NCI-H2227 treated with DMSO at 0.1 percent for 48 hours (cell line): ENCODE measurements at places on chromosomes 13 and 19.

- DNase-seq, result no peak
Observed at GRCh38 chr19:7859831-7860713, 14.1 kb downstream of the PRR36 start.

DNA sequence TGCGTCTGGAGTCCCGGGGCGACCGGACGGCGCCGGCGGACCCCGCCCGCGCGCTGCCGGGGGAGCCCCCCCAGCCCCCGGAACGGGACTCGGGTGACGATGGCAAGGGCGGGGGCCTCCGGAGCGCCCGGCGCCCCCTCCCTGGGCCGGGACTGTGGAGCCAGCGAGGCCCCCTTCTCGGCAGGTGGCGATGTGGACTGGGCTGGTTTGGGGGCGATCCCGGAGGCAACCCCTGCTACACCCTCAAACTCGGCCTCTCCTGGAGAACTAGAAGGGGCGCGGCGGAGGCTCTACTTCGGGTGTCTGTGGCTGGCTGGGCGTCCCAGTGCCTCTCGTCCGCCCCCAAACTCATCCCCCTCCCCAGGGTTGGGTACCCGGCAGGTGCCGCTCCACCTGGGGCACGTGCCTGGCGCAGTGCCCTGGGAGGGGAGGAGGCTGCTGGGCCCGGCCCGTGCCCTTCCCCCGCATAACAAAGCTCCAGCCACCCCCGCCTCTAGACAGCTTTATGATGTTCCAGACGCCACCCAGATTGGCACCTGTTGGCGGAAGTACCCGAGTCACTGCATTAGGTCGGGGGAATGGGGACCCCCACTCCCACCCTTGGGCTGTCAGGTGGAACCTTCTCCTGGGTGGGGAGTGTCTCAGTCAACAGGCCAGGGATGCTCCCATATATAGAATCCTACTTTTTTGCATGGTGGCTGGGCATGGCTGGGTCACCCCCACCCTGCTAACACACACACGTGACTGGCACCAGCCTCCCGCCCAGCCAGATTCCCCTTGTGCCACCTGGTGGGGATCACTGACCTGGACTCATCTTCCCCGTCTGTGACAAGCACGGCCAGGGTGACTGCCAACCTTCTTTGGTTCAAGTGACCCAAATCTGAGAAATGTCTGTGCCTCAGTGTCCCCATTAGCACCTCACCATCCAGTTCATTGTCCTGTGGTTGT is 722 bp downstream of the PKN1 start:
- DNase-seq, result no peak

DNA sequence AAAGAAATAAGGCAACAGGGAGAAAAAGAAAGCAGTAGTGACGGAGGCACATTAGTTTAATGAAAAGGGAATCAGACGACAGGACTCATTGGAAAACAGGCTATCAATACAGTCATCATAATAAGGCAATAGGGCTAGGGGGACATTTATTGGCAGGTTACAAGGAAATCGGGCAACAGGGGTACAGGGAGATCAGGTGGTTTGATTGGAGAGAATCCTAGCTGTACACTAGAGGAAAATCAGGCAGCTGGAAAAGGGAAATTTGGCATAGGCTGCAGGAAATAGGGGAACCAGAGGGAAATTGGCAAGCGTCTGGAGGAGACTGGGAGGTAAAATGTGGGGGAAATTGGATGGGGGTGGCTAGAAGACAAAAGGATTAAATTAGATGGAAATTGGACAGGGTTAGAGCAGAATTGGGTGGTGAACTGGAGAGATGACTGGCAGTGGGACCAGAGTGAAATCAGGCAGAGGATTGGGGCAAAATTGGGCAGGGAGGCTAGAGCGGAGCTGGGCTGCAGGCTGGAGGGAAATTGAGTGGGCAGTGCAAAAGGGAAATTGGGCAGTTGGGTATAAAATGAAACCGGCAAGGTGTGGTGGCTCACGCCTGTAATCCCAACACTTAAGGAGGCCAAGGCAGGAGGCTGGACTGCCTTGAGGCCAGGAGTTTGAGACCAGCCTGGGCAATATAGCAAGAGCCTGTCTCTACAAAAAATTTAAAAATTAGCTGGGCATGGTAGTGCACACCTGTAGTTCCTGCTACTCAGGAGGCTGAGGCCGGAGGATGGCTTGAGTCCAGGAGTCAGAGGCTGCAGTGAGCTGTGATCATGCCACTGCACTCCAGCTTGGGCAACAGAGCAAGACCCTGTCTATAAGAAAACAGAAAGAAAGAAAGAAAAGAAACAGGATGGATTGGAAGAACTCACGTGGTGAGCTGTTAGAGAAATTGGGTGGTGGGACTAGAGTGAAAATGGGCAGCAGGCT is 7.4 kb downstream of the LRFN3 start:
- no peak for DNase-seq

- peak; percentile 52 for DNase-seq
Observed at GRCh38 chr19:18000915-18001776, 6.8 kb upstream of the ARRDC2 start.

GRCh38 chr13:68697551-68697950 is 1410.1 kb upstream of the ATXN8OS start:
- peak; percentile 15 for DNase-seq

- DNase-seq, result no peak
Observed at GRCh38 chr13:68128297-68128915, 898.3 kb upstream of the PCDH9 start.

DNA sequence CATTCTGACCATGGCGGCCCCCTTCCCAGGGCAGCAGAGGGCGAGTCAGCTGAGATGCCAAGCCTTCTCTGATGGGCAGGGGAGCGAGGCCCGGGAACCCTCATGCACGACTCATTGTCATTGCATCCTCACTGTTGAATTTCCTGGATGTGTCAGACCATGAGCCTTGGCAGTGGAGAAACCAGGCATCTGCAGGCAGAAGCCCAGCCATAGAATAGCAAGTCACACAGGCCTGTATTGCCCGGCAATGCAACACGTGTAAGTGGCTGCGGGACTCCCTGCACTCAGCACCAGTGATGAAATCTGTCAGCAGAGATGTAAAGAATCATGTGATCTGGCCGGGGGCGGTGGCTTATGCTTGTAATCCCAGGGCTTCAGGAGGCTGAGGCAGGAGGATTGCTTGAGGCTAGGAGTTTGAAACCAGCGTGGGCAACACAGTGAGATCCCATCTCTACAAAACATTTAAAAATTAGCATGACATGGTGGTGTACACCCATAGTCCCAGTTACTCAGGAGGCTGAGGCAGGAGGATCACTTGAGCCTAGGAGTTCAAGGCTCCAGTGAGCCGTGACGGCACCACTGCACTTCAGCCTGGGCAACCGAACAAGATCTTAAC is 199.7 kb downstream of the KATNAL1 start:
- no peak for DNase-seq

DNA sequence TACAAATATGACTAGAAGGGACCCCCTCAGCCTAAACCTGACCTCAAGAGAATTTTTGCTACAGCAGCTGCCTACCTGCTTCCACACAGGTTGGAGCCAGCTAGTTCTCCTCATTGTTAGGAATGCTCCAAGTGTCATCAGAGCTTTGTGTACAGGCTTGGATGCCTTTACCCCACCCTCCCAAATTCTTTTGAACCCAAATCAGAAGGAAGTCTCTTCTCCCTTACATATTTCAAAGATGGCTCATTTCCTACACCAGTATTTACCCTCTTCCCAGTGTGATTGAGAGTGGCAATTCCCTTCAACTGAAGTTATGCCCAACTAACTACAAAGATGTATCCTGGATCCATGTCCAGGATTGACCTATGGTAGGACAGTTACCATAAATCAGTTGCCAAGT is 323.2 kb downstream of the OXGR1 start:
- no peak for DNase-seq

DNA sequence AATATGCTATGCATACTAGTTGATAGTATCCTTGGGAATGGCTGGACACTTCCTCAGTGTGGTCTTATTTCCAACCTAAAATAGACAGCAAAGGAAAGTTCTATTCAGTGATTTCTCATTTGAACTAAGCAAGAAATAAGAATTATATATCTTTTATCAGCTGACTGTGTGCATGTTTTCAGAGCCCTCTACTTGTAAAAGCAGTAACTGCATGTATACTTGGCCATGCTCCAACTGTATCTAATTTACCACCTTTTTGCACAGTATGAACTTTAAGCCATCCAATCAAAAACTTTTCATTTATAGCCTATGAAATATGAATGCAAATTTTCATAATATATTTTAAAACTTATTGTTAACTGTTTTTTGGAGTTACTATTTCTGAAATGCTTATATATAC is 136.4 kb upstream of the PCDH9 start:
- no peak for DNase-seq

- DNase-seq, result no peak
Observed at GRCh38 chr19:41774515-41774980, 19.2 kb downstream of the CEACAM6 start.

GRCh38 chr13:27174766-27175455 is 3.3 kb upstream of the USP12 start:
- no peak for DNase-seq

GRCh38 chr13:44576351-44577235 is 463 bp upstream of the TSC22D1 start:
- DNase-seq, result no peak

DNA sequence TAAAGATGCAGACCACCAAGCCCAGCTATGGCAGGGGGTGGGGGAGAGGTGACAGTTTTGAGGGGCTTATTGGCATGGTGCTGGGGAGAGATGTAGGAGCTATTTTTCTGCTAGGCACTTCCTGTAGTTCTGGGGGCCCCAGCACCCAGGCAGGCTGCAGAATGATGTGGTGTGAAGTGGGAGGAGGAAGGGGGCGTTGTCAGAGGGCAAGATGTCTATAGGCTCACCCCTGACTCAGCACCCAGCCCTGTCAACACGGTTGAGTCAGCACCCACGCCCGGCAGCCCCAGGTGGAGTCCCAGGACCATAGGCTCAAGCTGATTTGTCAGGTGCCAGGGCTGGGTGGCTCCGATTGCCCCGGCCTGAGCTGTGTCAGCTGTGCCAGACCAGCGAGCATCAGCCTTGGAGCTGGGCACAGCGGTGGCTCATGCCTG is 5.8 kb downstream of the KLF2 start:
- DNase-seq, result no peak

GRCh38 chr19:31253526-31254179 is 95.6 kb downstream of the TSHZ3 start:
- DNase-seq, result no peak

DNA sequence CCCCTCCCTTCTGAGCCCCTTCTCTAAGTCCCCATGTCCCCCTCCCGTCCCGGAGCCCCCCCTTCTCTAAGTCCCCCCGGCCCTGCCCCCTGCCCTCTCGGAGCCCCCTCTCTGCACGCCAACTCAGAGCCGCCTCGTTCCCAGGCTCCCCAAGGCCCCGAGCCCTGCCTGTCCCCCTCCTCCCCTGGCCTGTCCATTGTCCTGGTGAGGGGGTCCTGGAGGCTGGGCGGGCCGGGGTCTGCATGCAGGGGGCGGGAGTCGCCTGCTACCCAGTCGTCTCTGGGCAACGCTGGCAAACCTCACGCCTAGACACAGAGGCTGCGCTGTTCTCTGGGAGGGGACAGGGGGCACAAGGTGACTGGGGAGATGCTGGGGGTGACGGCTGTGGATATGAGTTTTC is 39.2 kb upstream of the SEMA6B start:
- DNase-seq, result no peak

DNA sequence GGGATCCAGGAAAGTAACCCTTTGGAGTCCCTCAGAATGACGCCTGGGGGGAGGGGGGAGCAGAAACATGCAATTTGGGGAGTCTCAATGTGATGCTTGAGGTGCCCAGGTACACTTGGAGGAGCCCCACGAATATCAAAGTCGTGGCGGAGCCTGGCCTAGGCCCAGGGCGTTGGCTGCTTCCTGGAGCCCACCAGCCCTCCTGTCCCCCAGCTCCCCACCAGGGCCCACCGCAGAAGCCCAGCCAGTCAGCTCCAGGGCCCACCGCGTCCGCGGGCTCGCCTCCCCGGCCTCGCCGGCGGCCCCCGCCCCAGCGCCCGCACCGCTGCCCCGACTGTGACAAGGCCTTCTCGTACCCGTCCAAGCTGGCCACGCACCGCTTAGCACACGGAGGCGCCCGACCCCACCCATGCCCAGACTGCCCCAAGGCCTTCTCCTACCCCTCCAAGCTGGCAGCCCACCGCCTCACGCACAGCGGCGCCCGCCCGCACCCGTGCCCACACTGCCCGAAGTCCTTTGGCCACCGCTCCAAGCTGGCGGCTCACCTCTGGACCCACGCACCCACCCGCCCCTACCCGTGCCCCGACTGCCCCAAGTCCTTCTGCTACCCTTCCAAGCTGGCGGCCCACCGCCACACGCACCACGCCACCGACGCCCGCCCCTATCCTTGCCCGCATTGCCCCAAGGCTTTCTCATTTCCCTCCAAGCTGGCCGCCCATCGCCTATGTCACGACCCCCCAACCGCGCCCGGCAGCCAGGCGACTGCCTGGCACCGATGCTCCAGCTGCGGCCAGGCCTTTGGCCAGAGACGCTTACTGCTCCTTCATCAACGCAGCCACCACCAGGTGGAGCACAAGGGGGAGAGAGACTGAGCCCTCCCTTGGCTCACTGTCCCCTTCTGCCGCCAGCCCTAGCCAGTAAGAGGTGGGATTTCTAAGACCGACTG is 2.1 kb downstream of the ZNF575 start:
- no peak for DNase-seq

- no peak for DNase-seq
Observed at GRCh38 chr13:113920606-113921286, 53.1 kb downstream of the C13orf46 start.

DNA sequence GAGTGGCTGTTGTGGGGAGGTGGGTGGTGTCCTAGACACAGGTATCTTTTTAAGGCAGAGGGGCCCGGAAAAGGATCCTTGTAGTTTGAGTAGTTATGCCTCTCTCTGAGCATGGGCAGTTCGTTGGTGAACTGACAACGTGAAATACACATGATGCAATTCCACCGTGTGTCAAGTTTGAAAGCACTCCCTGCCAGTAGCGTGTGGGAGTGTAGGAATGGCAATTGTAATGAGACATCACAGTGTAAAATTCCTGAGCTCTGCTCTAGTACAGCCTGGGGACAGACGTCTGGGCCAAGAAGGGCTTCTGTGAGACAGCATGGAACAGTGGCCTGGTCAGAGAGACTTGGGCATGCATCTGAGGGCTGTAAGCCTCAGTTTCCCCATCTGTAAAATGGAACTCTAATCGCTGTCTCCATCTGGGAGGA is 10.4 kb upstream of the ASF1B start:
- no peak for DNase-seq

- peak; percentile 93 for DNase-seq
Observed at GRCh38 chr19:4759388-4760284, 31.9 kb upstream of the FEM1A start.

- DNase-seq, result no peak
Observed at GRCh38 chr19:48102870-48103751, 7.5 kb downstream of the PLA2G4C start.

- DNase-seq, result no peak
Observed at GRCh38 chr19:51448411-51449016, 9.7 kb downstream of the SIGLEC8 start.

DNA sequence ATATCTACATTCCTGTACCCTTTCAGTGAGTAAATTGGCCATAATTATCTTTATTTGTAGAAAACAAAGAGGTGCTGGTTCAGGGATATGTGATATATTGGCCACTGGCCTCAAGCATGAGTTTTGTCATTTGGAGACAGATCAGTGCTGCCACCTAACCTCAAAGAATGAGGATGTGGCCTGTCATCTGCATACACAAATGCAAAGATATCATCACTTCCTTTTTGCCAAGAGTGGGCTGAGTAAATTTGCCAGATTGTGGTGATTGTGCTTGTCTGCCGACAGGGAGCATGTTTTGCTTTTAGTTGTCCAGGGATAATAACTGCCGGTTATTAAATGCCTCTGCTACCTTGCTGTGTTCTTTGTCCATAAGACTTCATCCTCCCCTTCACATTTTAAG is 44.2 kb downstream of the WASF3 start:
- DNase-seq, result no peak

- DNase-seq, result peak; percentile 64
Observed at GRCh38 chr19:42216653-42217519, 591 bp downstream of the DEDD2 start.
